ENCODE measurements at places on chromosomes 4 and X.

DNA sequence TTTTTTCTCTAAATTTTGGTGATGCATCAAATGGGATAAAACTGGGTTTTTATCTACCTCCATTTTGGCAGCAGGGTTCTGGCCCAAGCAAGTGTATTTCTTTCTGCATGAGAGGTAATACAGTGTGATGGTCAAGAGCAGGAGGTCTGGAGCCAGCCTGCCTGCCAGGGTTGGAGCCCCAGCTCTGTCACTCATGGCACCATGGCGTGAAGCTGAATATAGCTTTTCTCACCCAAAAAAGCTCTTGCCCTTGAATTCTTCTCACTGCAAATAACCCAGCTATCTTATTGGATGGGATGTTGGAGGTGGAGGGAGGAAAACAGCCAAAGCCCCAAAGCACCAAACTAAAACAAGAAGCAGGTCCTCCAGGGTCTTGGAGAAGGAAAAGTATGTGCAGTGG is 218.4 kb downstream of the ARHGAP10 start:
- no peak for DNase-seq

DNA sequence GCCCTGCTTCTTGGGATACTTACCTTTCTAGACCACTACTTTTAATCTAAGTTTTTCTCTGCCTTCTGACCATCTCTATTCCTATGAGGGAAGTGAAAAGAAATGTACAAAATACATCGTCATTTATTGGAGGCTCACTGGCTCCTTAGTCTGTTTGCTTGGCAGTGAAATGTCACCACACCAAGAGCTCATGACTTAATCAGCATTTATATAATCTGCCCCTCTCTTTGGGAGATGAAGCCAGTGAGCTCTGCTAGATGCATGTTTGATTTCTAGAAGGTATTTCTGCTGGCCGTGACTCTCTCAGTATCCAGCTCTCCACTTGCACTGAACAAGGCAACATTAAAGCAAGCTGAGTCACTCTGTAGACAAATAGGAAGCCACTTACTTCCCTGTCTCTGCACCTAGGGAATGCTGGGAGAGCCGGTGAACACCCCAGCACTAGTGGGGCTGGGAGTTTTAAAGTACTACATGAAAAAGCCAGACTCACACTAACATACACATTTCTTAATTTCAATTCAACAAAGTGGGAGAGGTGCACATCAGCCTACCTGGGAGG is 79.1 kb downstream of the MID1IP1 start:
- peak; percentile 68 for DNase-seq

DNA sequence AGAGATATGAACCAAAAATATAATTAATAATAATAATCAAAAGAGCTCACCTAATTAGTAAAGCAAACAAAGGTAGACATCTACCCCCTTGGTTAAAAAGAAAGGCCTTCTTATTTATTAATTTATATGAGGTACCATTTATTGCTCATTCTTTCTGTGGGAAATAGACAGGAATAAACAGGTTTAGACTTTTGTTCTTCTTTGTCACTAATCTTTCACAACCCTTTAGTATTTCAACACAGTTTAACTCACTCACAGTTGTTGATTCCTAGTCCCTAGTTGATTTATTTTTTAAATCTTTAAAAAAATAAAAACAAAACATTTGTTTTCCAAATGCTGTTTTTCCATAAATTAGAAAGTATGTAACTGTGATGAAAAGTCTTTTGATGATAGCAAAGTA is 5.6 kb downstream of the PPARGC1A start:
- DNase-seq, result no peak

GRCh38 chr4:92658318-92658717 is 354.6 kb downstream of the GRID2 start:
- DNase-seq, result no peak

DNA sequence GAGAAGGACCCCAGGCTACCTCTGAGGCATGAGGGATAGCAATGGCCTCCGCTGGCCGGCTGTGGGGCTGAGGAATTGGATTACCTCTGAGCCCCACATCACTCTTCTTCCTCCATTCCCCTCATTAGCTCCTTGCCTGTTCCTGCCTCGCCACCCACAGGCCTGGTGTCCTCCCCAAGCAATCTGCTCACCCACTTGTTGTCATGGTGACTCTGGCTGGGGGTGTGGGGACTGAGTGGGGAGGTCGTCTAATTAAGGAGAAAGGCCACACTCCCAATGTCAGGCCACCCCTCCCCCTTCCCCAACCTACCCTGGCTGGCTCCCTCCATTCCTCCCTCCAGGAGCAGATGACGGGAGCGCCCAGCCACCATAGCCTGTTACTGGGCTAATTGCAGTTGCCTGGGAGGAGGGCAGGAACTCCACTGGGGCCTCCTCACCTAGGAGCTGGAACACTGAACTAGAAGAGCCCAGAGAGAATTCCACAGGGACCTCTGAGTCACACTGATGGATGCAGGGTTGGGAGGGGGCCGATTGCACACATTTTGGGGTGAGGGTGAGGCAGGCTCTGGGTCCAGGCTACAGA is 20.7 kb downstream of the NALF2 start:
- DNase-seq, result no peak

DNA sequence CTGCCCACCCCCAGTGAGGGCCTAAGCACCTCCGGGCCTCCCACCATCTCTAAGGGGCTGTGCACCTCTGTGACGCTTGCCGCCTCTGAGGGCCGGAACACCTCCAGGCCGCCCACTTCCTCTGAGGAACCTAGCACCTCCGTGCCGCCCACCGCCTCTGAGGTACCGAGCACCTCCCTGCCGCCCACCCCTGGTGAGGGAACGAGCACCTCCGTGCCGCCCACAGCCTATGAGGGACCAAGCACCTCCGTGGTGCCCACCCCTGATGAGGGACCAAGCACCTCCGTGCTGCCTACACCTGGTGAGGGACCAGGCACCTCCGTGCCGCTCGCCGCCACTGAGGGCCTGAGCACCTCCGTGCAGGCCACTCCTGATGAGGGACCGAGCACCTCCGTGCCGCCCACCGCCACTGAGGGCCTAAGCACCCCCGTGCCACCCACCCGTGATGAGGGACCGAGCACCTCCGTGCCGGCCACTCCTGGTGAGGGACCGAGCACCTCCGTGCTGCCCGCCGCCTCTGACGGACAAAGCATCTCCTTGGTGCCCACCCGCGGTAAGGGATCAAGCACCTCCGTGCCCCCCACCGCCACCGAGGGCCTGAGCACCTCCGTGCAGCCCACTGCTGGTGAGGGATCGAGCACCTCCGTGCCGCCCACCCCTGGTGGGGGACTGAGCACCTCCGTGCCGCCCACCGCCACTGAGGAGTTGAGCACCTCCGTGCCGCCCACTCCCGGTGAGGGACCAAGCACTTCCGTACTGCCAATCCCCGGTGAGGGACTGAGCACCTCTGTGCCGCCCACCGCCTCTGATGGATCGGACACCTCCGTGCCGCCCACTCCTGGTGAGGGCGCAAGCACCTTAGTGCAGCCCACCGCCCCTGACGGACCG is 977 bp downstream of the MAGEE1 start:
- peak; percentile 3 for DNase-seq

- peak; percentile 54 for DNase-seq
Observed at GRCh38 chrX:1392376-1393068, 609 bp upstream of the SLC25A6 start.

- DNase-seq, result no peak
Observed at GRCh38 chrX:66622209-66622608, 16.7 kb downstream of the EDA2R start.

- DNase-seq, result peak; percentile 53
Observed at GRCh38 chr4:56786955-56787354, 34.5 kb downstream of the SPINK2 start.

GRCh38 chr4:70666369-70666768 is at the start of gene JCHAIN:
TSS of gene JCHAIN (minus strand) at chr4:70666508. CDS start at chr4:70666490, 18 bp downstream.
- no peak for DNase-seq

GRCh38 chrX:21816136-21816535 is 23.3 kb upstream of the MBTPS2 start:
- no peak for DNase-seq

DNA sequence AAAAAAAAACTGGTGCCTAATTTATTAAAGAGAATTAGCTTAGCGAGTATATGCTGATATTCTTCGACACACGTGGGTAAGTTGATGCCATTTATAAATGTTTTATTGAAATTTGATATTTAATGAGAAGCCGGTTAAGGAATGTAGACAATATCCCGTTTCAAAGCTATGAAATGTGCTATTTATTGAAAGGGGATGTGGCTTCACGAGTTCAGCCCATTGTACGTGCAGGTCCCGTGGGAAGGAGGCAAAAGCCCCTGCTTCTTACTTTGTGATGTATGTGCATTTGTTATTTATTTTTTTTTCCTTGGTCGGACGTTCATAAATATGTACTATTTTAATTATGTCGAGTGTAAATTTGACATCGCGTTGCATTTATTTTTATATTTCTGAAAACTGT is 20.2 kb downstream of the SHOX start:
- DNase-seq, result no peak

DNA sequence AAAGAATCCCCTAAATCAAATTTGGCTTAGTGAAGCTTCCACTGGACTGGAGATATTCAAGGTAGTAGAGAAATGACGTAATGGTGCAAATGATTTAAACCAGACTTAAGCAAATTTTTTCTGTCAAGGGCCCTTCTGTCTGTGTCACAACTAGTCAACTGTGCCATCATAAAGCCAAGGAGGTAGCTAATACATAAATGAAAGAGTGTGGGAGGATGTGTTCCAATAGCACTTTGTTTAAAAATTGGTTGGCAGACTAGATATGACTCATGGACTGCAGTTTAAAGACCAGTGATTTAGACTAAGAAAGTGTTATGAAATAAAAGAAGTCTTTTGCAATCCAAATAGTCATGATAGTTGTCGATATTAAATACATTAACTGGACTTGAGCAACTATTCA is 24.3 kb upstream of the TEX13C start:
- peak; percentile 40 for DNase-seq

GRCh38 chrX:53882331-53882730 is 161.9 kb downstream of the PHF8 start:
- peak; percentile 82 for DNase-seq

DNA sequence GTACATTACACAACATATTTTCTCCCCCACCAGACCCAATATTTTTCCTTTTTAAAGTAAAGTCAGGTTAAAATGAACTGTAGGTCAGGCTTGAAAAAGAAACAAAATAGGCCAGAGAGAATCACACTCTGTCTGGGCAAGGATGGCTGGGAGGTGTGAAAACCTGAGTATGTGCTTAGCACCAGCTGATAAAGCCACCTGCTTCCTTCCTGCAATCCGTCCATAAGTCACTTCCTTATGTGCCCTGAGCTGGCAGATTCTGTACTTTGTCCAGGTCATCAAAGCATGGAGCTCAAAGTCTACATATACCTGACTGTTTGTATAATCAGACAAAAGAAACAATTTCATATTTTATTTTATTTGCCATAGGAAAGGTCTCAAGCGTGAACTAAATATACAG is 37.7 kb downstream of the ANTXR2 start:
- DNase-seq, result no peak

DNA sequence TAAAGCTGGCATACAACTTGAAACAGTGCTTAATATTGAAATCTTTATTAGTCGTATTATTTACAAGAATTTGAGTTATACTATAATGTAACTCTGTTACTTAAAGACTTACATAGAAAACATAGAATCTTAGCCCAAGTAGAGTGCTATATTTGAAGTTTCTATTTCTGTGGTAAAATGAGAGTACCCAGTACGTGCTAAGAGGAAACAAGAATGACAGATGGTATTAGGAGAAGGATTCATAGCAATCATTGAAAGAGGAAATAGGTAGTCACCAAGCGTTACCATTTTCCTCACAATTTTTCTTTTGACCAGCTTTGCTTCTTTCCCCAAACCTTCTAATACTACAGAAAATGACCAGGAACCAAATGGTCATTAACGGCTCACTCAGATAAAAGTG is 412.1 kb upstream of the GRIA3 start:
- DNase-seq, result no peak

GRCh38 chrX:42246814-42247213 is 323.5 kb upstream of the CASK start:
- DNase-seq, result no peak

DNA sequence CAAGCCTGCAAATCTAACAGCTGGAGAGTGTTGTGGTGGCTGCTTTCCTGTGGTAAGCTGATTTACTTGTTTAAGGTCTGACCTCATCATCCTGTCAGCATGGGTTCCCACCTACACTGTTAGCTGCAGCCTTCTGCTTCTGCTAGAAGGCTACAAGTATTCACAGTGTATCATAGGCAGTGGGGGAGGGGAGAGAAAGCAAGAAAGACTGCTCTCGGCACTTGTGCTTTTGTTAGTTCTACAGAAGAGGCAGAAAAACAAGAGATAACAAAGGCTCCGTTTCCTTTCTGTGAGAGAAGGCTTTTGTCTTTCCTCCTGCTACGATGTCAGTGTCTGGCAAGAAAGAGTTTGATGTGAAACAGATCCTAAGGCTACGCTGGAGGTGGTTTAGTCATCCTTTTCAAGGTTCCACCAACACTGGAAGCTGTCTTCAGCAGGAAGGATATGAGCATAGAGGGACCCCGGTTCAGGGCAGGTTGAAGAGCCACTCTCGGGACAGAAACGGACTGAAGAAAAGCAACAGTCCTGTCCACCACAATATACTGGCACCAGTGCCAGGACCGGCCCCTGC is at the start of gene KLHL4:
Gene KLHL4, plus strand, starts transcription at position 232 of the 571 bp plus-strand sequence. Its CDS starts 92 bp downstream, at position 324.
- peak; percentile 77 for DNase-seq

DNA sequence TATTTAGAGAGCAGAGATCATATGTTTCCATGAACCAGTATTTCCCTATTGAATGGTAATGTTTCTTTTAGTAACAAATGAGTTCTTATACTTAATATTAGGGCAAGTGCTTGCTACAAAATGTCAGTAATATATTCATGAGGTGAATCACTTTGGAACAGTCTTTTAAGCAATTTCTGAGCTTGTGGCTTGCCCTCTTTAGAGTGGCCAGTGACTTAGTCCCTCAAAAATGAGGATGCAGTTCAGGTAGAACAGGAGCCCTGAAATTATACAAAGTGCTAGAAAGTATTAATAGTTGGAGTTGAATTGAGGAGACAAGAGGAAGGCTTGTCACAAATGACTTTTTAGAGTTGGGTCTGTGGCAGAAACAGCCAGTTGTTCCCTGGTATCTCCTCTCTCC is 53.4 kb upstream of the PITX2 start:
- peak; percentile 52 for DNase-seq

GRCh38 chr4:54687887-54688841 is 30.4 kb downstream of the KIT start:
- DNase-seq, result no peak

GRCh38 chr4:111639876-111640275 is 505.4 kb upstream of the FAM241A start:
- peak; percentile 27 for DNase-seq

DNA sequence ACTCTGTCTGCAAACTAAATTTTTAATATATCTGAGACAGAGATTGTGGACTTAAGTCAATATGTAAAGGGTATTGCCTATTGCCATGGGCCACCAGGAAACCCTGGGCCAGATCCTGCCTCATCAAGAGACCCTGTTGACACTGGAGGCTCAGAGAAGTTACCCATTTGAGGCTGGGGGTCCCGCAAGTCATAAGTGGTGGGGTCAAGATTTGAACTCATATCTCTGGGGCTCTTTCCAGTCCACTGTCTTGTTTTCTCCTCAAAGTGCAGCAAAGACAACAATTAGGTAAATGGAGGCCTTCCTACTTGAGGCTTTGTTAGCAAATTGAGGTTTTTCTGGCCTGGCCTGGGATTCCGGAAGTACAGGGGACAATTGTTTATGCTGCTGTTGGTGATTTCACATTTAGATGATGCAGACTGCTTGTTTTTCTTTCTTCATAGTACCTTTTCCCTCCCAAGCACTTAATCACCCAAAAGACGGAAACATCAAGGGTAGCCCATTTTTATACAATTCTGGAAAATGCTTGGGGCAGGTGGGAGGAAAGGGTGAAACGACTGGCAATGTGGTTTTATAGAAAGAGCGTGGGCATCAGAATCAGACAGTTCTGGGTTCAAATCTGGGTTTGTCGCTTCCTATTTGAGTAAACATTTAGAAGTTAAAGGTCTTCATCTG is 160.0 kb downstream of the SMIM20 start:
- no peak for DNase-seq

GRCh38 chr4:12846368-12846767 is 637.8 kb downstream of the RAB28 start:
- no peak for DNase-seq
